Fibroblast of skin of abdomen (primary cell): ENCODE measurements at places on chromosomes 3 and 15.

DNA sequence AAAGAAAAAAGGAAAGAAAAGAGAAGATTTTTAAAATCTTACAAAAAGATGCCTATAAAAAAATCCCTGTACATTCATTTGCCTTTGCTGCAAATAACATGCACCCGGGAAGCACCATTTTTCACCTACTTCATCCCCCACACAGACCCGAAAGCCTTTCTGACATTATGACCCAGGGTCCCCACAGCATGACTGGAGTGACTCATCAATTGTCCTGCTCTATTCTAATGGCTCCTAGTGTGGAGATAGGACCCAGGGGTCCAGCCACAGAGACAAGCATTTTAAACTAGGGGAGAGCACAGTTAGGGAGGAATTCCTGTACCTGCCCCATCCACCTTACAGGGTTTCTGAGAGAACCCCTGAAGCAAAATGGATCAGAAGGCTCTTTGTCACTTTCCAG, 14.7 kb upstream of the PXYLP1 start:
- DNase-seq, result no peak

DNA sequence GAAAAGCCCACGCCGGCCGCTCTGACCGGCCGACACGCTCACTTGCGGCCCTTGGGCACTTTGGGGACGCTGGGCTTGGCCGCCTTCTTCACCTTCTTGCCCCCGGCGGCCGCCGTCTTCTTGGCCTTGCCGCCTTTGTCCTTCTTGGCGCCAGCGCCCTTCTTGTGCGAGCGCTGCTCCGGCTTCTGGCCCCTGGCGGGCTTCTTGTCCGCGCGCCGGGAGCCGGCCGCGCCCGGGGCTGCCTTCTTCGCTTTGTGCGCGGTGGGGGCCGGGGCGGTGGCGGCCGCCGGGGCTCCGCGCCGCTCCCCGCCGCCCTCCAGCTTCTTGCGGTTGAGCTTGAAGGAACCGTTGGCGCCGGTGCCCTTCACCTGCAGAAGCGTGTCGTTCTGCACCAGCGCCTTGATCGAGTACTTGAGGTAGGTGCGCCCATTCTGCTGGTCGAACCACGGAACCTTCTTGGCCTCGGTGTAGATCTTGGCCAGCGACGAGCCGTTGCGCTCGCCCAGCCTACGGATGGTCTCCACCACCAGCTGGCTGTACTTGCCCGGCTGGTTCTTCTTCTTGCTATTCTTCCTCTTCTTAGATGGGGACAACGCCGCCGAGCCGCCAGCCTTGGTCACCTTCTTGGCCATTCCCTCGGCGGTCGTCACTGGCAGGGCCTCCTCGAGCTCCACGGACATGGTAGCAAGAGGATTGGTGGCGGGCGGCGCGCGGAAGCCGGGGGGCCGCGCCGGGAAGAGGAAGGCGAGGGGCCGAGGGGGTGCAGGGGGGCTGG, 36.7 kb downstream of the HMCES start:
- no peak for DNase-seq

DNA sequence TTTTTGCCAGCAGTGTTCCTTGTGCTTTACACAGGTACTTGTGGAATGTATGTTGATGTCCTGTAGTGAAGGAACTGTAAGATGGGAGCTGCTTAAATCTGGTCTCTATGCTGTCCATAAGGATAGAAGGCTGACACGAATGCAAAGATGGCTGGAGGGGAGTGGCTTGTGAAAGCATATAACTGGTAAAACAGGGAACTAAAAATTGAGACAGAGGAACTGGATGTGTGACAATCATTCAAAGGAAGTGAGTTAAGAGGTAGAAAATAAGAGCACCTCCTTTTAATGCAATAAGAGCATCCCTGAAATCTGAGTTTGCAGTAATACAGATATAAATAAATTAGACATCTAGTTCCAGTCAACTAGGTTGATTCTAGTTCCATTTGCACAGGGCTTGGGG, 35.2 kb downstream of the RNF13 start:
- DNase-seq, result no peak

- DNase-seq, result peak; percentile 83
These were observed 23.9 kb upstream of the PLSCR2 start for GRCh38 chr3:146493221-146493620.

GRCh38 chr15:44535523-44536301, 1.2 kb upstream of the EIF3J start:
- DNase-seq, result no peak

DNA sequence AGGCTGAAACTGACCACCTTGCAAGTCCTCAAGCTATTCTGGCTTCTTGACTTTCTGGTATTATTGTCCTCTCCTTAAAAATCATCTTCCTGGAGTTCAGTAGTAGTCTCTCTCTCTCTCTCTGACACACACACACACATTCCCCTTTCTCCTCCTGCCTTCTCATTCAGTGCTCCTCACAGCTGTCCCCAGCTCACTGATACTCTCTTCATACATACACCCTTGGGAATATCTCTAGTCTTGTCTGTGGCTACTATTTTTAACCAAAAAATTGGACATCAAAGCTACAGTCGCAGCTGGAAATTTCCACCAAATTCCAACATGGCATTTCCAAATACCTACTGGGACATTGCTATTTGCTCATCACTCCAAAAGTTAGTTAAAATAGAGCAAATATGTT, 178.9 kb downstream of the ECT2 start:
- no peak for DNase-seq

DNA sequence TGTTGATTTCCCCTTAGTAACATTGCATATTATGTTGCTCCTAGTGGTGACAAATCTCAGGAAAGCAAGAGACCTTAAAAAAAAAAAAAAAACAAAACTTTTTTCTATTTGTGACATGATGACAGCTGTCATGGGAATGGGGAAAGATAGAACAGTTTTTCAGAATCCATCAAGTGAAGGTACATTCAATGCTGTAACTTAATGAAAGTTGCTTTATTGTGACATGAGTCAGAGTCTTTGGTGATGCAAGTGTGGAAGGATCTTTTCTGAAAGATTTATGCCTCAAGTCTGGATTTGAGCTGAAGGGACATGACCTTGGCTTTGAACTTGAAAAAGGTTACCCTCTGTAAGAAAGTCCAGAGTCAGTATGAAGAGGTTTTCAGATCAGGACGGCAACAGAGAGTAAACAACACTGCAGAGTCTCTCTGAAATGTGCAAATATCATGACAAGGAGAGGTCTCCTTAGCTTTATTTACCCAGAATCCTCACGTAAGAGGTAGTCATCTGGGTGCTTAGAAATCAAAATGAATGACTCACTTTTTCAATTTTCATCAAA, 424.7 kb downstream of the CNTN4 start:
- DNase-seq, result no peak

- DNase-seq, result no peak
These were observed 2.9 kb downstream of the ADPRH start for GRCh38 chr3:119582178-119582577.

DNA sequence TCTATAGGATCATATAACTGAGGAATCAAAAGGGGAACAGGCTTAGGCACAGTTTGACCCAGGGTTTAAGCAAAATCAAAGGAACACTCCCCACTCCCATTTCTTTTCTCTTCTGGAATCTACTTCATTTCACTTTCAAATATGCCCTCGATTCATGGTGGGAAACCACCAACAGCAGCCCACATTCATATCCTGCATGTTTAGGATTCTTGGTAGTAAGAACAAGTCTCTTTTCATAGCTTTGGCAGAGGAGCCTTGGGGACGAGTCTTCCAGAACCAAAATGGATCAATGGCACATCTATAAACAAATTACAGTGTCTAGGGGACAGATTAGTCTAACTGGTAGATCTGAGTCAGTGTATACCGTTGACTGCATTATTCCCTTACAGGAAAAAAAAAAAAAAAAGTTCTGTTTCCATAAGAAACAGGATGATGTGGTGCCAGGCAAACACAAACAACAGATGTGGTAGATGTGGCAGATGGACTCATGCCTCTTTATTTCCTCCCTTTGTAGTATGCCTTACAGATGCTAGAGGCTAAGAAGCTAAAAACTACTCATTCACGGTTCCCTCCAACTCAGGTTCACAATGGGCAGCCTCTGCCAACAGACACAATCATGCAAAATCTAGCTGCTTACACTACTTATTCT, 578.3 kb upstream of the ADAMTS9 start:
- peak; percentile 9 for DNase-seq

DNA sequence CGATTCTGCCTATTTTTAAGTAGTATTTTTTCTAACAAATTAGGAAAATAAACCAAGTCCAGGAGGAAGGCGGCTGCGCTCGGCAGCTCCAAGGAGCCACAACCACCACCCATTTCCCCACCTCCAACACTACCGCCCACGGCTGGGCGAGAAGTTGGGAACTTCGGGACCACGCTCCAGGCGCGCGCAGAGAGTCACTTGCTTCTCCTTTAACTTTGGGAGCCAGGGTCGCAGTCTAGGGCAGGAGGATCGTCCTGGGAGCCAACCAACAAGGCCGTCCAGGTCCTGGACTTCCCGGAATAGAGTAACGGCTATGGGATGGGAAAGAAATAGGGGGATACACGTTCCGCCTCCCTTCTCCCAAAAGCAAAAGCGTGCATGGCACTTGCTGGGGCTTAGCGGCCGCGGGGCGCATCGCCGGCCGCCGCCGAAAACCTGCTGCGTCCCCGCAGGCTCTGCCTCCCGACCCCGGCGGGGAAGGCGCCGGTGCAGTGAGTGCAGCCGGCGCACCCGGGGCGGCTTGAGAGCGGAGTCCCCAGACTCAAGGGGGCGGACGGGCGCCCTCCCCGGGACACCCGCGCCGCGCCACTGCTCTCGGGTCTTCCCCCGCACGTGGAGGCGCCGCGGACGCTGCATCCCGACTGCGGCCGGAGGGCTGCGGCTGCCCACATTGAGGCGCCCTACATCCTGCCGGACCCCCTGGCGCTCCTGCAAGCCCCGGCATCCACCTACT, 699 bp downstream of the MEGF11 start:
- DNase-seq, result no peak

- DNase-seq, result no peak
These were observed 25.0 kb upstream of the LIPC start for GRCh38 chr15:58406811-58407210.

GRCh38 chr3:196203846-196204245, 7.4 kb downstream of the ZDHHC19 start:
- no peak for DNase-seq

DNA sequence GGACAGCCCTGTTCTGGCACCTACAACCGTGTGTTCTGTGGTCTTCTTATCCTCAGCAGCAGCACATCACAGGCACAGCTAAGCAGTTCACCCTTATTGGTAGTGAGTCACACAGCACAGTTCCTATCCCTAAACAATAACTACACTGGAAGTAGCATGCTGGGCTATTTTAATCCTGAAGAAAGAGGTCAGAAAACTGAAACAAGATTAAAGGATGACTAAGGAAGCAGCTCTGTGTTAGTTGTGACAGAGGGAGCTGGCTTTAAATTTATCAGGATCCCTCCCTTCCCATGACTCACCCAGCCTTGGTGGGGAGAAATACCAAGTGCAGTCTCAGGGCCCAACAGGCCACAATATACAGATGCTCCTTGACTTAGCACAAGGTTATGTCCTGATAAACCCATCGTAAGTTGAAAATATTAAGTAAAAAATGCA, 144.3 kb downstream of the ERC2 start:
- peak; percentile 77 for DNase-seq

DNA sequence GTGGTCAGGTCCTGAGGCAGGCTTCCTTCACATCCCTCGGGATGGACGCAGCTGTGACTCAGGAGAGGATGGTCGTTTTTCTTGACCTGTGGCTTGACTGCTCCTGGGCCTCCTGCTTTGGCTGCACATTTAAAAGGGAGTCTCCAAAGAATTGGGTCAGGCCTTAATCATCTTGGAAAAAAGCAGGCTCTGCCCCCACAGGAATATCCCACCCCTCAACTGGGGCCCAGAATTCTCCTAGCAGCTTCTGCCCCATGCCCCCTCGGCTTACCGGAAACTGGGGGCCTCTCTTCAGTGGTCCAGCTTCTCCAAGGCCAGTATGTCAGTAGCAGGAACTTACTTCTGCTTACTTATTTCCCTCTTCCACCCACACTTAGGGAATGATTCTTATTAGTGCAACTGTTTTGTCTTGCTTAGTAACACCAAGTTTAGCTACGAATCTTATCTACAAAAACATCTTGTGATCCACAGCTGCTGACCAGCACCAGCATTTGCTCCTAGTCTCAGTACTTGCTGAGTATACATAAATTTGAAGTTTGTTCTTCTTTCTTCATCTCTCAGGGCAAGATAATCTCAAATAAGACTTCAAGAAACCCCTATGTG, 35.7 kb downstream of the ATG7 start:
- no peak for DNase-seq

- no peak for DNase-seq
These were observed 3.5 kb downstream of the ITGA11 start for GRCh38 chr15:68428431-68428940.

DNA sequence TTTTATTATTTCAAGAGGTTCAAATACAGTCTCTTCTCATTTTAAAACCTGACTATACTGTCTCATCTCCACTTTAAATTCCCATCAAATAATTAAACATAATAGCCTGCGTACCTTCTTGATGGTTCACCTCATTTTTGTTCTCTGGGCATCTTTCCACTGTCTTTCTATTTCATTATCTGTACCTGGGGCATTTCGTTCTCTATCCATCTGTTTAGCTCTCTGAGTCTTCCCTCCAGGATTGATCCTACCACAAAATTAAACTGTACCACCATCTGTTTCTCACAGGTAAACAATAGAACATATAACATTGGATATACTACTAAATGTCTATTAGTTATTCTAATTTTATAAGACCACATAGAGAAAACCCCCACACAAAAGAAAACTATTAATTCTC, 1331.4 kb downstream of the NSUN3 start:
- DNase-seq, result no peak

- DNase-seq, result peak; percentile 63
These were observed 51.8 kb downstream of the RGMA start for GRCh38 chr15:93036951-93037819.

DNA sequence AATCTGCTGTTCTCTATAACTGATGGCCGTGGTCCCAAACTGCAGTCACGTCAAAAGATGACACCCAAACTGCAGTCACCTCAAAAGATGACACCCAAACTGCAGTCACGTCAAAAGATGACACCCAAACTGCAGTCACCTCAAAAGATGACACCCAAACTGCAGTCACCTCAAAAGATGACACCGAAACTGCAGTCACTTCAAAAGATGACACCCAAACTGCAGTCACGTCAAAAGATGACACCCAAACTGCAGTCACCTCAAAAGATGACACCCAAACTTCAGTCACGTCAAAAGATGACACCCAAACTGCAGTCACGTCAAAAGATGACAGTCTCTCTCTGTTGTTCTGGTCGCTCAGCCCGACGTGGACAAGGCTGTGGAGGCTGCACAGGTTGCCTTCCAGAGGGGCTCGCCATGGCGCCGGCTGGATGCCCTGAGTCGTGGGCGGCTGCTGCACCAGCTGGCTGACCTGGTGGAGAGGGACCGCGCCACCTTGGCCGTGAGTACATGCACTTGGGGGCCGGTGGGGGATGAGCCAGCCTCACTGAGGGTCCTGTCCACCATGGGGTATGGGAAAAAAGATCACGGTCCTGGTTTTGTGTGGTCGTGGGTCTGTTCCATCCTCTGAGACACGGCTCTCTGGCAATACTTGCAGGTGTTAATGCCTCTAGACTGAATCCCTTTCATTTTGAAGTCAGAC, 7.7 kb downstream of the ALDH1A3 start:
- DNase-seq, result no peak
